Mammary epithelial cell (primary cell): ENCODE measurements at places on chromosomes 11 and 22. TPM values are rescaled to one million over a fixed set of nuclear protein-coding genes. Genes with fewer than 3 reads are reported as not detected.

DNA sequence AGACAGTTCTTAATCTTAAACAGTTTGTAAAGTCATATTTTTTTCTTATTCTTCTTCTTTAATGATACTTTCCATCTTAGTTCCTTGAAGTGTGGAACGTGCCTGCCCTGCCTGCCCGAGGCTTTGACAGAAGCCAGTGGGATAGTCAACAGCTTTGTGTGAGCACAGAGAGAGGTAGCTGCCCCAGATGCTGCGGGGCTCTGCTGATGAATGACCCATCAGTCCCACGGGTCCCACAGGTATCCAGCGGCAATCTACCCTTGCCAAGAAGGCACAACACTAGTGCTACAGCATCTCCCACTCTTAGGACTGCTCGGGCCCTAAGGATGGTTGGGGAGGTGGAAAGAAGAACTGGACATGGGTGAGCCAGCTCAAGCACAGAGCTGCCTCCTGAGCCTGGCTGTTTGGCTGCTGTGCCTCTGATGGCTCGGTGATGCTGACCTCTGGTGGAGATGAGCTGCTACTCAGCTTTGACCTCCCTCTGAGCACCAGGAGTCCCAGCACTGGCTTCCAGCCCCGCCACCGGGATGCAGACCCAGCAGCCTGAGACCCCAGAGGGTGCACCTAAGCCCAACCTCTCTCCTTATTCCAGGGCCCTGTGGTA is 11.8 kb upstream of the APLNR start:
- DNase-seq, result peak; percentile 52

DNA sequence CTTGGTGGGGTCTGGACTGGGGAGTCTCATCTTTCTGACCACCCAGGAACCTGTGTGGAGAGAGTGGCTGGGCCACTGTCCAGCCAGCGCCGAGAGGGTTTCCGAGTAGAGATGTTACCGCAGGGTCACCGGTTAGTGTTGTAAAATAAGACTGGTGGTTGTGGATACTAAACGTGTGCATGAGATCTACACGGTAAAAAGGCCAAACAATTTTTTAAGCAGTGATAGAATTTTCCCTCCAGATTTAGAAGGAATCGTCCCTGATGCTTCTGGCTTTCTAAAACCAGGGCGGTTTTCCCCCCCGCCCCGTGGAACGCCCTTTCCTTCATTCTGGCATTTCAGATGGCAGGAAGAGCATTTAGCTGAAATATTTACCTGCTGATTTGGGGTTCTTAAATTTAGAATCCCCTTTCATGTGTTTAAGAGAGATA is 72.6 kb upstream of the PPARA start:
- peak; percentile 29 for DNase-seq

DNA sequence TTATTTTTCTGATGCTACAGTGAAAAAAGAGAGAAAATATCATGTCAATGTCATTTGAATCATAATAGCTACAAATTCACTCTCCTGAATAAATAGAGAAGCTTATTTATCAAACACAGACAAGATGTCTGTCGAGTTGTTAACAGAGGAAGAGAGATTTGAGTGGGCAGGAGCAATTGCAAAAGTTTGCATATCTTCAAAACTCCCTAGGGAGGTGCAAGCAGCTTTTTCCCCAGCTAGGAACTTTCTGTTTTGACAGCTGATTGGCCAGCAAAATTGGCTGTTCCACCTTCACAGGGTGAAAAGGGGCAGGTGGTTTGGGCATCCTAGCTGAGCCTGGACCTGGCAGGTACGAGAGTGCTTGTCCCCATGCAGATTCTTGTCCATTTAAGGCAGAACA is 98.2 kb downstream of the NTM start:
- no peak for DNase-seq

DNA sequence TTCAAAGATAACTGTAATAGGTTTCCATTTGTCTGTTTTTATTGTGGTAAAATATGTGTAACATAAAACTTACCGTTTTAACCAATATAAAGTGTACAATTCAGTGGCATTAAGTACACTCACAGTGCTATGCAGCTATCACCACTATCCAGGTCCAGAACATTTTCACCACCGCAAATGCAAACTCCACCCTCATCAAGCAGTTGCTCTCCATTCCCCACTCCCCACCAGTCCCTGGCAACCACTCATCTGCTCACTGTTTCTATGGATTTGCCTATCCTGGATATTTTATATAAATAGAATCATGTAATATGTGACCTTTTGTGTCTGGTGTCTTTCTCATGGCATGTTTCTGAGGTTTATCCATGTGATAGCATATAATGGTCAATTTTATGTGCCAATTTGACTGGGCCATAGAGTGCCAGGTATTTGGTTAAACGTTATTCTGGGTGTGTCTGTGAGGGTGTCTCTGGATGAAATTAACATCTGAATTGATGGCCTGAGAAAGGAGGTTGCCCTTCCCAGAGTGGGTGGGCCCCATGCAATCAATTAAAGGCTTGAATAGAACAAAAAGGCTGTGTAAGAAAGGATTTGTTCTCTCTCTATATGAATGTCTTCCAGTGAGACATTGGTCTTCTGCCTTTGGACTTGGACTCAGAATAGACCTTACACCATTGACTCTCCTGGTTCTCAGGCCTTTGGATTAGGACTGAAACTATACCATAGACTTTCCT is 17.2 kb upstream of the SMCO4 start:
- no peak for DNase-seq

DNA sequence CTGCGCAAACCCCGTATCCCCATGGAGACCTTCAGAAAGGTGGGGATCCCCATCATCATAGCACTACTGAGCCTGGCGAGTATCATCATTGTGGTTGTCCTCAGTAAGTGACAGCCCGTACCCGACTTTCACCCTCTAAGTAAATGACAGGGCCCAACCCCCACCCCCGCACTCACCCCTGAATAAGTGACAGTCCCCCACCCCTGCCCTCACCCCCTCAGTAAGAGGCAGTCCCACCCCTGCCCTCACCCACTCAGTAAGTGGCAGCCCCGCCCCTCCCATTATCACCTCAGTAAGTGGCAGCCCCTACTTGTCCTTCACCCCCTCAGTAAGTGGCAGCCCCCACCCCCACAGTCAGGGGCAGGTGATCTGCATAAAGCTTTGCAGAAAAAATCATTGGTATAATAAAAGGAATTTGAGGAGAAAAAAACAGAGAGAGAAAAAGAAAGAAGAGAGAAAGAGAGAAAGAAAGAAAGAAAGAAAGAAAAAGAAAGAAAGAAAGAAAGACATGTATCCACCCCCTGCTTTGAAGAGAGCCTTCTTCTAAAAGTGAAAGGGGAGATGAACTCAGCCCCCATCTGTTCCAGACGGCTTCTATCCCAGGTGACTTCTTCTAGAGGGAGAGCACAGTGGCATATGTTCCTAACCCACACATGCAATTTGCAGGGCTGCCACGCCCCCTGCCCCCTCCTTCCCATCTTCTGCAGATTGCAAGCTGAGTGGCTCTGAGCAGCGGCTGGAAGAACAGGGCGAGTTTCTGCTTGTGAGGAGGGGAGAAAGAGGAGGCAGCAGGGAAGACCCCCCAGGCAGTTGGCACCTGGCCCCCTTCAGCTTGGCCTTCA is 12.5 kb upstream of the SMIM35 start:
- no peak for DNase-seq

GRCh38 chr22:44371741-44372525 is 59.2 kb upstream of the SHISAL1 start:
- DNase-seq, result no peak

- no peak for DNase-seq
These were observed 138.3 kb downstream of the MPPED1 start for GRCh38 chr22:43550024-43550620.

- DNase-seq, result no peak
These were observed 75.2 kb upstream of the GNAZ start for GRCh38 chr22:22995166-22995565.

DNA sequence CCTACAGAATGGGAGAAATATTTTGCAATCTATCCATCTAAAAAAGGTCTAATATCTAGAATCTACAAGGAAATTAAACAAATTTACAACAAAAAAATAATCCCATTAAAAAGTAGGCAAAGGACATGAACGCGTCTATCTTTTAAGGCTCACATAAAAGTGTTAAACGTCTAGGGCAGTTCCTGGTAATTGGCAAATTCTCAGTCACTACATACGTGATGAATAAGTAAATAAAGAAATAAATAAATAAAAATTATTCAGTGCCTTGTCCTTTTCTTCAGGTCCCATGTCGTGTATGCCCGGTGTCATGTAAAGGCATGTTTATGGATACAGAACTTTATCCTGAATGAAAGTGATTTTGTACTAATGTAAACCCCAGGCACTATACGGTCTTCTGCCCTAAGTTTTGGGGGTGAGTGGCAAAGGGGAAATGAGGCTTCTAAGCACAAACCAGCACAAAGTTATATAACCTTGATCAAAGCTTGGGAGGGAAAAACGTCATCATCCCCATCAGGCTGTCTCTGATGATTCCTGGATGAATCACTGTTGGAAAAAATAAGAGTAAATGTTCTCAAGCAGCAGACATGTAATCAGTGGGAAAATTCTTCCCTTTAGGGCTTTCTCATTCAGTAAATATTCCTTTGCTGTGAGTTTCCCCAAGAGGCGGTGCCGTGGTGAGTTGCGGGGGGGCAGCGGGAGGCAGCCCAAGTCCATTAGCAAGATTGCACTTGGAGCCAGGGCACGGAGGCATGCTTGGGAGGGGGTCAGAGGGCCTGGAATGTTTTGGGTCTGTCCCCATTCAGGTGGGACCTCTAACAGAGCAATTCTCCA is 30.4 kb upstream of the MICAL2 start:
- DNase-seq, result peak; percentile 98

DNA sequence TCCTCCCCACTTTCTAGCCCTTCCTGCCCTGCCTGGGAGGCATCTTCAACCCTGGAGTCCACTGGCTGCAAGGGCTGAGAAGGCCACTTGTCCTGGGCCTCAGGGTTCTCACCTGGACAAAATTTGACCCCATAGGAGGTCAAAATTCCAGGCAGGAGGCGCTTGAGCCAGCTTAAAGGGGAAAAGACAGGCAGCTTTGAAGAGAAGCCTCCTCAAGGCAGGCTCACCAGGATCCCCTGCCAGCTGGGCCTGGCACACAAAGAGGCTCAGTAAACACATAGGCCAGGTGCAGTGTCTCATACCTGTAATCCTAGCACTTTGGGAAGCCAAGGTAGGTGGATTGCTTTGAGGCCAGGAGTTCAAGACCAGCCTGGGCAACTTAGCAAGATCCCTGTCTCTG is 53.0 kb upstream of the MPEG1 start:
- no peak for DNase-seq

GRCh38 chr11:71200172-71200716 is 52.1 kb downstream of the SHANK2 start:
- no peak for DNase-seq

DNA sequence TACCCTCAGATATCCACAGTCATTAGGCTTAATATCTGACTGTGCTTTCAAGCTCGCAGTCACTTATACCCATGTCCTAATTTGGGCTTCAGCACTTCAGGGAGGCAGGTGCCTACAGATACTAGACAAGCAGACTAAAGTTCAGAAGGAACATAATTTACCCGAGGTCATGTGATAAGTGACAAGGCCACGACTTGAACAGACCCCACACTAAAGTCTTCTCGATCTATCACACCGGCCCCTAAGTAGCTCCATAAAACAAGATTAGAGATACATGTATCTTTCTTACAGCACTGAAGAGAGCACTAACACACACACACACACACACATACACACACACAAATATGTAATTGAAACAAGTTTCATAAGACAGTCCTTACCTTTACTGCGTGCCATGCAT is 32.6 kb downstream of the TOM1 start:
- DNase-seq, result no peak

DNA sequence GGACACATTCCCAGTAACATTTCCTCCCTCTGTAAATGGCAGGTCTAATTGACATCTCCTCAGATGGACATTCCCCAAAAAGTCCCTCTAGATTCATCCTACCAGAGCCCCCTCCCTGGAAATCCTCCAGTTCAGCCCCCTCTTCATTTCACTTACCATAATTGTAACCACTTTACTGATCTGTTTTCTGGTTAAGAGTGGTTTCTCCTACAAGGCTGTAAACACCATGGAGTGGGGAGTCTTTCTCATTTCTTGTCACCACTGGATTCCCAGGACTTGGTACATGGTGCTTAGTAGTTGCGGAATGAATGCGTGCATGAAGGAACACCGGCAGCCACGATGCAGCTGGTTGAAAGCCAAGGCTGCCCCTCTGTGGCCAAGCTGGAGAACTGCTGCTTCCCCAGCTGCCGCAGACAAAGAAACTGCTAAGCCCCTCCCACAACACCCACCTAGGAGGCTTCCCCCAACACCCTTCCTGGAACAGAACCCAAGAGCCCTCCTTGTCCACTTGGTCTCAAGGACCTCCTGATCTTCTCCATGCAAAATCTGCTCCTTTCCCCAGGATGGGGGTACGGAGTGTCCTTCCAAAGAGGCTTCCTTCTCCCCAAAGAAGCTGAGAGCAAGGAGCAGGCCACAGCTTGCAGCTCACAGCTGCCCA is 18.6 kb upstream of the SCARF2 start:
- DNase-seq, result peak; percentile 48

DNA sequence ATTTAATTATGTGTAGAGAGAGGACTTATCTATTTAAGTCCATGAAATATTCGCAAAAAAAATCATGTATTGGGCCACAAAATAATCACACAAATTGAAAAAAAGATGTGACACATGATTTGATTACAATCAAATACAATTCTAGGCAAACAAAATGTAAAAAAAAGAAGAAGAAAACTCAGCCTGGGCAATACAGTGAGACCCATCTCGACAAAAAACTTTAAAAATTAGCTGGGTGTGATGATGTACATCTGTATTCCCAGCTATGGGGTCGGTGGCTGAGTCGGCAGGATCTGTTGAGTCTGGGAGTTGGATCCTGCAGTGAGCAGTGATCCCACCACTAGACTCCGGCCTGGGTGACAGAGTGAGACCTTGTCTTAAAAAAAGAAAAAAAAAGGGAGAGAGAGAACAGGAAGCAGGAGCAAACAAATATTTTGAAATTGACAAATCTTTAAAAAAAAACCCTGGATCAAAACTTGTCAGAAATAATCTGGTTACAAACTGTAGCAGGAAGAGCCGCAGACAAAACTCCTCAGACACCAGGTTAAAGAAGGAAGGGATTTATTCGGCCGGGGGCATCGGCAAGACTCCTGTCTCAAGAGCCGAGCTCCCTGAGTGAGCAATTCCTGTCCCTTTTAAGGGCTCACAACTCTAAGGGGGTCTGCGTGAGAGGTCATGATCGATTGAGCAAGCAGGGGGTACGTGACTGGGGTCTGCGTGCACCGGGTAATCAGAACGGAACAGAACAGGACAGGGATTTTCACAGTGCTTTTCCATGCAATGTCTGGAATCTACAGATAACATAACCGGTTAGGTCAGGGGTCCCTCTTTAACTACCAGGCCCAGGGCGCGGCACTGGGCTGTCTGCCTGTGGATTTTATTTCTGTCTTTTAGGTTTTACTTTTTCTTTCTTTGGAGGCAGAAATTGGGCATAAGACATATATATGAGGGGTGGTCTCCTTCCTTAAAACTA is 3.3 kb upstream of the TYMP start:
- DNase-seq, result no peak

The NXPE4 gene
- not detected in 2 replicates for total RNA-seq

The OR51I1 gene
- not detected for total RNA-seq

The TBX10 gene
- total RNA-seq, result not detected

The SCN3B gene
- 0.31 and 0.94 TPM in 2 replicates for total RNA-seq

The NOL12 gene
- total RNA-seq, result 8.0 TPM

The CRYAB gene
- total RNA-seq, result 11.9 and 12.7 TPM in 2 replicates

The SOX6 gene
- 7.9 and 9.1 TPM in 2 replicates for total RNA-seq

The ADM gene
- total RNA-seq, result 74.6 and 80.5 TPM in 2 replicates

The CRYBA4 gene
- not detected for total RNA-seq

The GPR83 gene
- not detected in 2 replicates for total RNA-seq

The CD44 gene
- total RNA-seq, result 1,362 TPM

The SHANK2 gene
- 5.4 and 5.8 TPM in 2 replicates for total RNA-seq
